Stimulated activated CD8-positive, alpha-beta memory T cell treated with anti-CD3 and anti-CD28 coated beads, Interleukin-15, amount 100 ng/mL, for 4 hours (primary cell): ENCODE measurements at places on chromosomes 5 and 9.

GRCh38 chr5:42641336-42642005 is 115.1 kb upstream of the CCDC152 start:
- DNase-seq, result no peak

- no peak for DNase-seq
These were observed at the start of gene GCNT4 for GRCh38 chr5:75052192-75053053. Gene GCNT4, minus strand, starts transcription at chr5:75052558. Its CDS starts 22,521 bp downstream, at chr5:75030037.

- no peak for DNase-seq
These were observed 19.4 kb downstream of the ENTREP1 start for GRCh38 chr9:69344459-69344858.

GRCh38 chr9:121748727-121749423 is 97.4 kb downstream of the DAB2IP start:
- DNase-seq, result no peak

DNA sequence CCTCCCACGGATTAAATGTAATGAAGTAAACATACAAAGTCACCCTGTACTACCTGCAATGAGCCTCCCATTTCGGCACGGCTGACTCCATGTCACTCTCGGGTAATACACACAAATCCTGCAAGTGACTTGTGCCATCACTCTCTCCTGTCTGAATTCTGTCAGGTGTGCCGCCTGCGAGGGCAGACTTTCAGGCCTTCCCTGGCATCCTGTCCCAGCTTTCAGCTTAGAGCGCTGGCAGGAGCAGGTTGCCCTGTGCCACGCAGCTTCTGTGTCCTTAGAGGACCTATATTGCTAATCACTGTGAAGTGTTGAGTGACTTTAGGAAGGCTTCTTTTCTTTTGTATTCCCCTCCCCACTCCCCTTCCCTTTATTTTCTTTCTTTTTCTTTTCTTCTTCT is 25.8 kb upstream of the S1PR3 start:
- DNase-seq, result no peak

DNA sequence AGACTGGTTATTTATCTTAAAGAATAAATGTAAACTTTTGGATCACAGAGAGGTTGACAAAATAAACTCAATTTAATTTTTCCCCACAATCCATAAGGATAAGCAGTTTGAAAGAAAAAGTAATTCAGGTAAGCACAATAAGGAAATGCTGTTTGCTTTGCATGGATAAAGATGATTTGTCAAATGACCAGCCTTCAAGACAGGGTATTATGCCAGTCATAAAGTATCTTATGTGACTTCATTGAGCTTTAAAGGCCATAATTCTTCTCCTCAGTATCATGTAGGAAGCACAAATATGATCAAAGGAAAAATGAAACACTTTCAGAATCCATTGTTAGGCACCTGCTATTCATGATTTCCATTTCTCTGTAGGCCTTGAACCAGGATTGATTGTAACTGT is 180.7 kb upstream of the PPP1R2B start:
- DNase-seq, result no peak

- no peak for DNase-seq
These were observed 16.4 kb downstream of the FBXW2 start for GRCh38 chr9:120776788-120777187.

DNA sequence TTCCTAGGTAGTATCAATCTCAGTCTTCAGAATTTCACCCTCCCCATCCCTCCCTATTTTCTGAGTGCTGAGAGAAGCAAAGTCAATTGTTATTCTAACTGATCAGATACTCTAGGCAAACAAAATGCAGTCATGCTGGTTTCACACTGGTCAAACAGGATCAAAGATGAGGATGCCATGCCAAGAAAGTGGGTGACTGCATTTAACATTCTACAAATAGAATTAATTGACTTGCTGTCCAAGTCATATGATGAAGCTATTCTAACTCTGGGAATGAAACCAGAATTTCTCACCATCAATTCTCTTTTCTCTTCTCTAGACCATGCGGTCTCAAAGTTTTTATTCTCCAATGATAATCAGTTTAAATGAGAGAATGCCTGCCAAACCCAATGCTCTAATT is 112.5 kb downstream of the CTNND2 start:
- DNase-seq, result no peak

DNA sequence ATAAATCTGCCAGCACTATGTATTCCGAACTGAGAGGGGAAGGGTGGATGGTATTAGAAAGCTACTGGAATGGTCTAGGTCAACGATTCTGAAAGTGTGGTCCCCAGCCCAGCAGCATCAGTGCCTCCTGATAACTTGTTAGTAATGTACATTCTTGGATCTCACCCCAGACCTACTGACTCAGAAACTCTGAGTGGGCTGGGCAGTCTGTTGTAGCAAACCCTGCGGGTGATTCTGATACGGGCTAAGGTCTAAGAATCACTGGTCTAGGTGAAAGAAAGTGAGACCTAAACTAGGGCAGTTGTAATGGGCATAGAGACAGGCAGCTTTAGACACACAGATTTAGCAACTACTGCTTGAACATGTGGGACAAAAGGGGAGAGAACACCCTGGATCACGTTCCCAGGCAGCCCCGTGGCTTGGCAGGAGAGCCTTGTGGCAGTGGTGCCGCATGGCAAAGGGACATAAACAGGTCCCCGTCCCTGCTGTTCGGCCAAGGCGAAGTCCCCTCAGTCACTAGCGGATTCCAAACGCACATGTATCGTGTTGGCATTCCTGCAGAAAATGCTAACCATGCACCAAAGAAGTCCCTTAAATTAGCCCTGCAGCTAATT is 216.3 kb downstream of the TTLL11 start:
- no peak for DNase-seq

GRCh38 chr5:57986761-57987341 is 473.0 kb downstream of the PLK2 start:
- no peak for DNase-seq
